D721Med (cell line): ENCODE measurements at places on chromosomes 1 and 21.

DNA sequence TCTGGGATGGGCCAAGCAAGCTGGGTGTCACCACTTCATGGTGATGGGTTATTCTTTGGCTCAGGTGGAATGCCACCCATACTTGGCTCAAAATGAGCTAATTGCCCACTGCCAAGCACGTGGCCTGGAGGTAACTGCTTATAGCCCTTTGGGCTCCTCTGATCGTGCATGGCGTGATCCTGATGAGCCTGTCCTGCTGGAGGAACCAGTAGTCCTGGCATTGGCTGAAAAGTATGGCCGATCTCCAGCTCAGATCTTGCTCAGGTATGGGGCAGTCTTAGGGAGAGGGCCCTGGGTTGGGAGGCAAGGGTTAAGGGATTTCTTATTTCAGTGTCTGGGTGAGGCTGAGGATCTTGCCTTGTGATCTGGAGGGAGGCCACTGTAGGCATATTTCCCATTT is 15.4 kb upstream of the NASP start:
- no peak for DNase-seq

DNA sequence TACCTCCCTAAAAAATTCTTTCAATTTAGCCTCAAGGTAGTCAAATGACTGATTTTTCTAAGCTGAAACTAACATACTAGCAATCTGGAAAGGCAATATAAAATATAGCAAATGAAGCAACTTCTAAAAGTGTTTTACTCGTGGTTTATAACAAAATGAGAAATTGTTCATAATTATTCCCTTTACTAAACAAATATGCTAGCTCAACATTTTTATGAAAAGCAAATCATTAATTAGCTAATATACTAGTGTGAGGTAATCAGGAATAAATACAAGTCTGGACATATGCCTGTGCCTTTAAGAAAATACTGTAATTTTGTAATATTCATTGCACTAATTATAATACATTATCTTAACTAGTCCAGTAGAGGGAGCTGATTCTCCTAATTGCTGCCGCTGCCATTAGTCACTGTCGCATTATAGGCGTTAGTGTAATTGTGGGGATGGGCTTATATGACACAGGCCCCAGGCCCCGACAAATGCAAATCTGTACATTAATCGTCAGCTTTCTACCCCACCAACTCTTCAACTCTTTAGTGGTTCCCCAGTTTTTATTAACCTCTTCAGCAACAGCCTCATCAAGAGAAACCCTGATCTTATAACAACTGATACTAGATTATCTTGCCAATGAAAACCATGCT is 160.9 kb downstream of the GABPA start:
- DNase-seq, result no peak

DNA sequence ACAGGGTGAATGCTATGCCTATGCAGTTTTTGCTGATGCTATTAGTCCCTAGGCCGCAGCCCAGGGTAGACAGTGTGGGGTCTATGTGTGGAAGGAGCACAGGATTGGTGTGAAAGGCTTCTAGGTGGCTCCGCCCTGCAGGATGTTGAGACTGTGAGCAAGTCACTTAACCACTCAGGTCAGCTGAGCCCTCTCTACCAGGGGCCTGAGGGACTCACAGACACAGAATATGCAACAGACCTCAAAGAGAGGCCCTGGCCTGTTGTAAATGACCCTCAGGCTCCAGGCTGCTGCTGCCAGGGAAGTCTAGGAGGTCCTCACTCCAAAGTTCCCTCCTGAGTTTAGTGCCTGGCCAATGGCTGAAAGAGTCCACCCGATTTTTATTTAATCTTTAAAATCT is 11.0 kb downstream of the NHLH2 start:
- no peak for DNase-seq

DNA sequence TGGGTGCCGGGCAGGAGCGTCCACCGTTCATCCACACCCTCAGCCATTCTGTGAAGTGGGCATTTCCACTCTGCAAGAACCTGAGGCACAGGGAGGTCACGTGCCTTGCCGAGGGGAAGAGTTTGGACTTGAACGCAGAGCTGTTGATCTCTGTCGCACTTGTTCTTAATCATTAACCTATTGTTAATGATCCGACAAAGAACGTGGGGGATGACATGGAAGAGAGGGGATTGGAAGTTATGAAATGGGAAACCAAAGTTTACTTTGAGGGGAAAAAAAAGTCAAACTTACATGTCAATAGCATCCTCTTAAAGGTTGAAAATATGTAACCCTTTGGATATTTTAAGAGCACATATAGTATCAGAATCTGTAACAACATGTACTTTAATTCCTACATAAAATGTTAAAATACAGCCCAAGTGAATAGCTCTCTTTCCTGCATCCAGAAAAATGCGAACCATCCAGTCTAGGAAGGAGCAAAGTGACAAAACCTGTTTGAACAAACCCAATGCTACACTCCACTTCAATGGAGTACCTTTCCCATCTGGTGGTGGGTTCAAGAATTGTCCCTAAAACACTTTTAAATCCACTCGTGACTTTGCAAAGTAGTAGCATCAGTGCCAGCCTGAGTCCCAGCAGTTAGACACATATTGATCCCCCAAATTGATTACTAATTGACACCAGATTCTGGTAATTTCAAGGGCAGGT is 75.5 kb downstream of the SETD4 start:
- DNase-seq, result no peak

DNA sequence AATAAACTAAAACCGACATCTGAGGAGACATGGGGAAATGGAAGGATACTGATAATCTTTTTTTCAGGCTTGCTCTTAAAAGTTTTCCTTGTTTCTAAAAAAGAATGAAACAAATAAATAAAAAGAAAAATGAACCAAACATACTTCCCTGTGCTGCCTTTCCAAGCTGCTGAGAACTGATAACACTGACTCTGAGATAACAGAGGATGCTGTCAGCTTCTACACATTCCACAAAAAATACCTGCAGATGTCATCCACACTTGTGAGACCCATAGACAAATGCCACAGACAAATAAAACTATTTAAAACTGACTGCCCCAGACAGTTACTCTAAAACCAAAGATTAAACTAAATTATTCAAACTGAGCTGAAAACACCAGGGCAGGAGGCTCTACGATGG is 12.0 kb upstream of the OR6K3 start:
- DNase-seq, result no peak

GRCh38 chr1:202794051-202794740 is 14.0 kb downstream of the KDM5B start:
- no peak for DNase-seq

DNA sequence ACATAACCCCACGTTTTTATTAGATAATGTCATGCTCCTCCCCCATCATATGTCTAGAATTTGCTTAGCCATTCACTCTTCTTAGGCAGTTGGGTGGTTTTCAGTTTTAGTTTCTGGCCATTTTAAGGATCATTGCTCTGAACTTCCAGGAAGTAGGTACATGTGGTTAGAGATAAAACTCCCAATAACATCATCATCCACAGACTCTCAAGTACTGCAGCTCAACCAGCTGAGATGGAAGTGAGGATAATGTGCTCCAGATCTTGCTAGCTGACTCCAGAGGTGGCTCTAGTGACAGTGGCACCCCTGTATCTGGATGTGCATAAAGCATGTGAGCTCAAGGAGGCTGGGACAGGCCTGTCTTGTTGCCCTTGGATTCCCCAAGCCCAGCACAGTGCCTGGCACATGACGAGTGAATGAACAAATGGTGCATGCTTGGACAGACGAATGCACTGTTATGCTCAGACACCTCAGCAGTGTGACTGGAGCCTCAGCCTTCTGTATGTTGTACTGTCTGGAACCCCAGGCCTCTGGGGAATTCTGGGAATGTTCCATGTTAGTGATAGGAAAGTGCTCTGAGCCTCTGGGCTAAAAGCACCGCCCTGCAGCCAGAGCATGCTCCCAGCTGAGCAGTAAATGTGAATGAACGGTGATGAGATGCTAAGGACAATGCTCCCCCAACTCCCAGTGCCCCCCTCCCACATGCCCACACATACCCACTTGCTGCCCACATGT is 16.4 kb upstream of the KCNN3 start:
- no peak for DNase-seq

DNA sequence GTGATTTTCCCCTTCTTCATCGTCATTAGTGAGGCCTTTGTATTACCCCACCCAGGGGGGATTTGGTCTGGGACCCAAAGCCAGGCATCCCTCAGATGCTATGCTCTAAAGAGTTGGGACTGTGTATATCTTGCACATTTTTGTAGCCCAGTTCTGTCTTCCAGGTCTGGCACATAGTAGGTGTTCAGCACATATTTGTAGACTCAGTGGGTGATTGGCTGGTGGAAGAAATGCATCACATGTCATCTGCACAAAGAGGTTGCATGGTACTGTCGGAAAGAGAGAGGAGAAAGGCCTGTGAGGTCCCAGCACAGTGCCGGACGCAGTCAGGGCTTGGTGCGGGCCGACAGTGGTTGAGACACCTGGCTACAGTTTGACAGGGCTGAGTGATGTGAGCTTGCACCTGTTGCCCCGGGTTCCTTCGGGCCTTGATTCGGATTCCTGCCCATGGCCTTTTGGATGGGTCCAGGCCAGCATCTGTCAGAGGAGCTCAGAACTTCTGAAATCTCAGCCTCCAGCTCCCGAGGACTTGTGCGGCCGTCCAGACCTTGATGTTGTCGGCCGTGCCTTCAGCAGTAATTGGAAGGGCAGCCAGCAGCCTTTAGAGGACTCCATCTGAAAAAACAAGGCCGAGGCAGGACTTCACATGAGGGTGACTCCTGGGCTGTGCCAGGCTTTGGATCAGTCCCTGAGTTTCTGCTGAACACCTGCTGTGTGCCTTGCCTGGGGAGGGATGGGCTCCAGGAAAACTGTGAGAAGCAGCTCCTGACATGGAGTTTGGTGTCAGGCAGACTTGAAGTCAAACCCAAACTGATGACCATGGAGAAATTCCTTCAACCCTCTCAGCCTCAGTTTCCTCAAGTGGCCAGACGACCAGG is 40.9 kb upstream of the PADI1 start:
- DNase-seq, result no peak

DNA sequence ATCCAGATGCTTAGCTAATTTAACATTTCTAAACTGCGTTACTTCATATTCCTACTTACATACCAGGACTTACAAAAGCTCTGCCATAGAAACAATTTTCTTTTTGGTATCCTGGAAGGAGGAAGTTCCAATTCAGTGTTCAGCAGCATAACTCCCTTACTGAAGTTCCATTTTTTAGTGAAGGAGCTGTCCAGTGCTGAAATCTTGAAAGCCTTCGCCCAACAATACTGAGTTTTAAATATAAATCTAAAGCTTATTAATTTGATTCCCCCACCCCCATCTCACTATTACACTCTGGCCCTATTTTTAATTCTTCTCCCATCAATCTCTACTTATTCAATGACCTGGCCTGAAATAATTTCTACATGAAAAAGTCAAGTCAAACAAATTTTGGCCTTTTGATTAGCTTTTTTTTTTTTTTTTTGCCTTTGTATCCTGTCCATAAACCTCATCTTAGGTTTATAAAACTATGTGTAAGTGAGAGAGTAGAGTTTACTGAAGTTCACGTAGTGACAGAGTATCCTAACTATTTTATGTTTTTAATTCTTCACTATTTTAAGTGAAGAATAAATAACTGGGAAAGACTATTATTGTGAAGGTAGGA is 323.0 kb upstream of the PLD5 start:
- DNase-seq, result no peak
